Central memory CD8-positive, alpha-beta T cell (primary cell): ENCODE measurements at places on chromosomes 5 and 9.

DNA sequence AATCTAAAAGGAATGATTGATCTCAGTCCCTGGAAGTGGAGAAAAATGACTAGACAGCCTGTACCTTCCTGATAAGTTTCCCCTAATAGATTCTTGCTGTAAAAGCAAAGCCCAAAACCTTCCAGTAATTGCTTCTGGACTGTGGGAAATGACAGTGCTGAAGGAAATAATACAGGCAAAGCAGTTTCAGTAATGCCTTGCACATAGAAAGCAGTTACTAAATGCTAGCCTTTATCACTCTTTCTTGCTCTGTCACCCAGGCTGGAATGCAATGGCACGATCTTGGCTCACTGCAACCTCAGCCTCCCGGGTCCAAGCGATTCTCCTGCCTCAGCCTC, 50.3 kb downstream of the MAP1B start:
- no peak overlapping the region for H3K4me3 ChIP-seq
- peaks cover 22% of the 10 kb centered on the region for H3K27me3 ChIP-seq
- H3K4me1 ChIP-seq: no peaks in the 10 kb centered on the region
- H3K27ac ChIP-seq: no peak overlapping the region
- no peak for DNase-seq

GRCh38 chr5:155406815-155407214, 393.3 kb downstream of the KIF4B start:
- DNase-seq: no peak
- no peak overlapping the region for H3K27ac ChIP-seq
- no peaks in the 10 kb centered on the region for H3K36me3 ChIP-seq
- no peaks in the 10 kb centered on the region for H3K4me1 ChIP-seq

- peak overlapping the region; percentile 13 for H3K27ac ChIP-seq
- H3K27me3 ChIP-seq: no peaks in the 10 kb centered on the region
- peaks cover 26% of the 10 kb centered on the region for H3K36me3 ChIP-seq
- no peak for DNase-seq
- H3K4me3 ChIP-seq: no peak overlapping the region
Observed at GRCh38 chr5:96718635-96719077, 56.5 kb downstream of the CAST start.

DNA sequence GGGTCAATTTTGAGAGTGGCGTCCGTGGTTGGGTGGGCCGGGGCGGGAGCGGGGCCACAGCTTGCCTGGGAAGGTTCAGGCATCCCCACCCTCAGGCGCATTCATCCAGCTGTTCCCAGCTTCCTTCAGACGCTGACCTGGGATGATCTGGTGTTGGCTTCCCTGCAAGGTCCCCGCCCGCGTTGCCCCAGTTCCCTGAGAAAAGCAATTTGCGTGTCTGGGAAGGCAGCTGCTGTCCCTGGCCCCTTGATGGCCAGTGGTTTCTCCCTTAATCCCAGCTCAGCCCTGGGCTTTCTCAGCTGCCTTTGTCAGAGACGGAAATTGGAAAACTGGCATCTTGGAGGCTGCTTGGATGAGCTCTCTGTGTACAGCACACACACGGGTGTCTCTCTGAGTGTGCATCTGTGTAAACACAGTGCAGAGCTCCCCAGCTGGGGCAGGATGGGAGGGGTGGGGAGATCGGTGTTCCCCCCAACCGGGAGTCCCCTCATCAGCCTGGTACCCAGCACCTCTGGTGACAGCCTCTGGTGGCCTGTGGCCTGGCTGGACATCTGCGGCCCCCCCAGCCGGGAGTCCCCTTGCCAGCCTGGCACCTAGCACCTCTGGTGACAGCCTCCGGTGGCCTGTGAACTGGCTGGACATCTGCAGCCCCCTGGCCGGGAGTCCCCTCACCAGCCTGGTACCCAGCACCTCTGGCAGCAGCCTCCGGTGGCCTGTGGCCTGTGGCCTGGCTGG, 94.0 kb downstream of the COL5A1 start:
- H3K4me3 ChIP-seq: no peak overlapping the region
- peaks cover 14% of the 10 kb centered on the region for H3K27me3 ChIP-seq
- no peaks in the 10 kb centered on the region for H3K36me3 ChIP-seq
- no peaks in the 10 kb centered on the region for H3K4me1 ChIP-seq

DNA sequence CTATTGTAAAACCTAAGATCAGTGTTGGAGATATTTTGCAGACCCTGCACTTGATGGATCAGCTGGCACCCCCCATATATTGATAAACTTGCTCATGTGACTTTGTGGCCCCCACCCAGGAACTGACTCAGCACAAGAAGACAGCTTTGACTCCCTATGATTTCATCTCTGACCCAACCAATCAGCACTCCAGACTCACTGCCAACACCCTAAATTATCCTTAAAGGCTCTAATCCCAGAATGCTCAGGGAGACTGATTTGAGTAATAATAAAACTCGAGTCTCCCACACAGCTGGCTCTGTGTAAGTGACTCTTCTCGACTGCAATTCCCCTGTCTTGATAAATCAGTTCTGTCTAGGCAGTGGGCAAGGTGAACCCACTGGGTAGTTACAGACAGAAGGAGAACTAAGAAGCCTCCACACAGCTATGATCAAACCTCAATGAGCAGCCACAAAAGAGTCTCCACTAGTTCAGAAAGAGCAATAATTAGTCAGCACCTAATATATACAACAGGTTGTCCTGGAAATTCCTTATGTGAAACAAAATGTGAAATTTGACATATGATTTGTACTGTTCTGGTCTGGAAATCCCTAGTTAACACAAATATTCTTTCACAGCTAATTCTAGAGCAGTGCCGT, 52.2 kb downstream of the ACTL7B start:
- no peaks in the 10 kb centered on the region for H3K4me1 ChIP-seq
- H3K27me3 ChIP-seq: peaks cover 9% of the 10 kb centered on the region
- no peak for DNase-seq
- H3K27ac ChIP-seq: no peak overlapping the region

DNA sequence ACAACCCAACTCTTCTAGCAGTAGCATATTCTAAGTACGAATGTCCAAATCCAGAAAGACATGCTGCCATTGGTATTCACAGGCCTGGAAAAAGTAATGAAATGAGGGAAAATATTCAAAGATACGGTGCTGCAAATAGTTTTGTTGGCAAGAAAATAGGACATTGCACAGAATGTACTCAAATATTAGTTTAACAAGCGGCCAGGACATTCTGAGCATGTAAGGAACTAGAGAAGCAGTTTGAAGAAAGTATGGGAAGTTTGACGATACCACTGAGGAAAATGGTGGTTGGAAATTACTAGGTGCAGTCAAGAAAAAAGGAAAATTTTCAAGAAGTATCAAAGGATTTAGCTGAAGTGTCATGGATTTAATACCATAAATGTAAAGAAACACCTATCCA, 468.0 kb upstream of the GRIN3A start:
- no peaks in the 10 kb centered on the region for H3K4me1 ChIP-seq
- no peak overlapping the region for H3K27ac ChIP-seq
- no peak for DNase-seq
- H3K36me3 ChIP-seq: no peaks in the 10 kb centered on the region
